ENCODE measurements at places on chromosomes 7 and 10.

DNA sequence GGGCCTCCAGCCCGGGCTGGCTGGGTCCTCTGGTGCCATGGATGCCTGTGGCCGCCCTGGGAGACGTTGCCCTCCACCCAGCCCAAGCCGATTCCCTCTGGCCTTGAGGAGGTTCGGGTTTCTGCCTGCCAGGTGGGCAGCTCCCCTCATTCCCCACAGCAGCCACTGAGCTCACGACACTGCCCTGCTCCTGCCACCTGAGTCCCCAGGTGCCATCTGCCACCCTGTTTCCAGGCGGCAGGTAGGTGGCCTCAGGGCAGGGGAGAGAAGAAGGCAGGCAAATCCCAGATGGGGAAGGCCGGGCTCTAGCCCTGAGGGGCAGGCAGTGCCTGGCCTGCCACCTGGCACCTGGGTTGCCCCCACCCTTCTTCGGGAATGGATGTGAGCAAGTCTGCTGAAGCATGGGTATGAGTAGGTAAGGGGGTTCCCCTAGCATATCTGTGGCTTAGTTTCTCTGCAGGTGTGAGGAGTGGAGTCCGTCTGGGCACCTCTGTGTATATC is 92.2 kb upstream of the PPIF start:
- DNase-seq: no peak

DNA sequence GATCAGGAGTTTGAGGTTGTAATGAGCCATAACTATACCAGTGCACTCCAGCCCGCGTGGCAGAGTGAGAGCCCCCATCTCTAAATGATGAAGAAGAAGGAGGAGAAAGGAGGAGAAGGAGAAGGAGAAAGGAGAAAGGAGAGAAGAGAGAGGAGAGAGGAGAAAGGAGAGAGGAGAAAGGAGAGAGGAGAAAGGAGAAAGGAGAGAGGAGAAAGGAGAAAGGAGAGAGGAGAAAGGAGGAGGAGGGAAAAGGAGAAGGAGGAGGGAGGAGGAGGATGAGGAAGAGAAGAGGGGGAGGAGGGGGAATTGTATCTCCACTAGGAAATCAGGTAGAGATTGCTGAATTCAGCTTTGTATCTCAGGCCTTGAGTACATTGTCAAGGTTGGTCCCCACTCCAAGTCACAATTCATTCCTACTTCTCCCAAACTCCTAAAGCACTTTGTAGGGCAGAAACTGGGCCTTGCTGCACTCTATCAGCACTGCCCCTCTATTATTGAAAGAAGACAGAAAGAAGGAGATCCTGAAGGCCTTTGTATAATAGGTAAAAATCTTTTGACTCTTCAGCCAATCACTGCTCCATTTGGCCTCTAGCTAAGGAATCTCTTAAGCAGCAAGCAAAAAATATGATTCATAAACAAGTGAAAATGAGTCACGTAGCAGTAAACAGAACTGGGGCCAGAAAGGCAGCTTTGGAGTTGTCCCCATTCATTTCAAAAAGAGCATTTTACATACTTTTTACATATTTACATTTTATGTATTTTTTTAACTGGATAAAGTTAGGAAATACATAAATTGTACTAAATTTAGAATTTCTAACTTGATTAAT is 178.0 kb downstream of the IMMP2L start:
- DNase-seq: peak; percentile 31

DNA sequence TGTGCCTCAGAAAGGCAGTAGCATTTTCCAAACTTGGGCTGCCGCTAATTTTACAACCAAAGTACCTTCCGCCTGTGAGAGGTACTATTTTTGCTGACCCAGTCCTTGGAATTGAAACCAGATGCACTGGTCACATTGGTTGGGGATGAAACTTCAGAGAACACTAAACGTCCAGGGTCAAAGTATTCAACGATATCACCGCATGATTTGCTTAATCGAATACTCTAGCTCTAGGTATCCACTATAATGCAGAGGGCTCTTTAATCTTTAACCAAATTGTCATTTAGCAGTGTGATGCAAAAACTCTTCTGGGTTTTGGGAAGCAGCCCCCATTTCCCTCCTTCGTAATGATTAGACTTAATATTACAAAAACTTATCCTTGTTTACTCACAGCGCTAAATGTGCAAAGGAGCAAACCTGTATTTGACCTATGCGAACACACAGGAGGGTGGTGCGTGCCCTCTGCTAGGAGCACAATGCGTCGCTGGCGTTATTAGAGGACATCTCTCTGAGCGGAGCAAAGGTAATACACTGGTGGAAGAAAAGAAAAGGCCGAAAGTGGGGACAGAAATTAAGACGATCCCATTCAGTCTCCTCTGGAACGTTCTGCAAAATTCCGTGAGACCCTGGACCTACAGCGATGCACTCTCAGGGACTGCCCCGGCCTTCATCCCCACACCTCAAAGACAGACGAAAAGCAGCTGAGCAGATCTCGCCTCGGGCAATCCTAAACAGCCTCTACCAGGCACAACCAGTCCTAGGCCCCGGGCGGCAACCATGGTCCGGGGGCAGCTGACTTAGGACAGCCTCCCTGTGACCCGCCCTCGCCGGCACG is 916 bp upstream of the EEPD1 start:
- DNase-seq: no peak

DNA sequence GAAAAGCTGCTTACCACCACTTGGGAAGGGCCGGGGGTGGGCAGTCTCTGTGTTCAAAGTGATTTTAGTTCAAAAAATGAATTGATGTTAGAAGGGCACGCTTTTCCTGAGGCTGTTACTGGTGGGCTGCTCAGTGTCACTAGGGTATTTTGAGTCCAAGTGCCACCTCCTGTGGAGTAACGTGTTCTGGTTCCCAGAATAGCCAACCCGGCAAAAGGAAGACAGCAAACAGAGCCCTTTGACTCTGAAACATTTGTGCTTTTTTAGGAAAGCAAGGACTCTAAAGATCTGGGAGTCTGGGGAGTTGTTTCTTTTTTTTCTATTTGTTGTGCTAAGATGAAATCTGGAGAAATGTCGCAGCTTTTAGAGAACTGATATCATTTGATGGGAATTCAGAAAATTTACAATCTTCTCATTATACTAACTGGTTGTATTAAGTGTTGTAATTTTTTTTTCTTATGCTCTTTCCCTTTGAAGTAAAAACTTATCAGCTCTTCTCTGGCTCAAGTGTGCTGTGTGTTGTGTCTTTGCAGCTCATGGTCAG is 66.2 kb downstream of the MKX start:
- DNase-seq: no peak

DNA sequence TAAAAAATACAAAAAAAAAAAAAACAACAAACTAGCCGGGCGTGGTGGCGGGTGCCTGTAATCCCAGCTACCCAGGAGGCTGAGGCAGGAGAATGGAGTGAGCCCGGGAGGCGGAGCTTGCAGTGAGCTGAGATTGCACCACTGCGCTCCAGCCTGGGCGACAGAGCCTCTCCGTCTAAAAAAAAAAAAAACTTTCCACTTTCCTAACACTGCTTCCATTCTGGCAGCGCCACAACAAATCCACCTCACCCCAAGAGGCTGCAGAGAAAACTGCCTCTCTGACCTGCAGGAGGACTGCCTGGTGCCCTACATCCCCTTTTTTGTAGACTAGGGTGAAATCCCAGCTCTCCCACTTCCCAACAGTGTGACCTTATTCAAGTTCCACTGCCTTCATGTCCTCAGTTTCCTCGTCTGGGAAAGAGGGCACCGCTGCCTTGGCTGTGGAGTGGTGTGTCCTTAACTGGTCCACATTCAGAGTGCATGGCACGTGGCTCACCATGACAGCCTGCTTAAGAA is 2.6 kb upstream of the MBL2 start:
- no peak for DNase-seq

GRCh38 chr7:55484241-55484640 is 88.1 kb downstream of the VOPP1 start:
- DNase-seq: no peak

DNA sequence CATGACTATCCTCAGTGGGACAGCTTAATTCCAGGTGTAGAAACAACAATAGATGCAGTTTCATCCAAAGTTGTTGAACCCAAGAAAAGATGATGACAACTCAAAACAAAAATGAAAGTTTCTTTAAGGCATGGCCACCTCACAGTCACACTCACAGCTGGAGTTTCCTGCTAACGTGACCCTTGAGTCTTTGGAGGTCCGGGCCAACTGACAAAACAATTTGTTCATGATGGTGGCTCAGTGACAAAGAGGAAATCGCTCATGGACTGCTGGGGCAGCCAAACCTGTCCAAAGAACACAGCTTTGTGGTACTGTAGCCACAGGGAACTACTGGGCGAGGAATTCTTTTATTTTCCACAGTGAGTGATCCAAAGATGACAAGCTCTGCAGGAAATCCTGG is 96.0 kb upstream of the JCAD start:
- peak; percentile 88 for DNase-seq

GRCh38 chr7:82423446-82423845 is 20.1 kb downstream of the CACNA2D1 start:
- no peak for DNase-seq

DNA sequence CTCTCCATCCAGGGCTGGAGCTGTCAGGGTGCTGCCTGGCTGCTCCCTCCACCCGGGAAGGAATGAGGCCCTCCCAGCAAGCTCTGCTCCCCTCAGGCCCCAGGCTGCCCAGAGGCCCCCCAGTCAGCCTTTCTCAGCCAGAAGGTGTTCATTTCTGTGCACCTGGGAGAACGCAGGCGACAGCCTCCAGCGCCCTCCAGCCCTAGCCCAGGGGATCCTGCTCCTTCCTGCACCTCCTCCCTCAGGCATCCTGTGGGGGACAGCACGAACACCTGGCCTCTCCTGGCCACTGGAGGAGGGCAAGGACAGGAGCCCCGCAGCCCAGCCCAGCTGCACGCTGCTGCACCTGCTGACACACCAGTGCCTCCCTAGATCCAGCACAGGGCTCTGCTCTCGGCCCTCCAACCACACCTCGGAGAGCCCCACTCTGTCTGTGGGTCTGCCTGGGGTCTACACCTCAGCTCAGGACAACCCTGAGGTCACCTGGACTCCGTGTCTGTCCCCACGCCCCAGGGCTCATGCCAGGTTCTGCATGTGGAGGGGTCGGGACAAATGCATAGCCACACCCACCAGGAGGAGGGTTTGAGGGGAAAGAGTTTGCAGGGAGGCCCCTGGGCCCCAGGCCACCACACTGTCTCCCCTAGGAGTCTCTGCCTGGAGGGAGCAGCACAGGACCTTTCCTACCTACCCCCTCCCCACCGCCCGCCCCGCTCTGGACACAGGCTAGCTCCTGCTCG is 7.4 kb upstream of the PWWP2B start:
- DNase-seq: no peak

GRCh38 chr10:32790483-32790882 is 167.5 kb downstream of the ITGB1 start:
- no peak for DNase-seq

DNA sequence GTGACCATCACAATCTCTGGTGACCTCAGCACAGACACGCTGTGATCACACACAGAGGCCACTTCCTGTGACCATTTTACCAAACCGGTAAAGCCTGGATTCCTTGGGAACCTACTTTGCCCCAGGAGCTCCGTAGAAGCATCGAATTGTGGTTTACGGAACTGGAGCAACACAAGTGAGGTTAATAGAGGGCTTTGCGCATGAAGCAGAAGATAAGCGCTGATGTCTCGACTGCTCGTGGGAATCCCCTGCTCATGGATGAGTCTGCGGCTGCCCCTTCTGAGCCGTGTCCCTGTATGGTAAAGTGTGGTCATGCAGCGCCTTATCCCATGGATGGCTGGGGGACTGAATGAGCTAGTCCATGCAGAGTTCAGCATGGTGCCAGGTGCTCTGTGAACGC is 53.6 kb downstream of the VIPR2 start:
- DNase-seq: no peak

DNA sequence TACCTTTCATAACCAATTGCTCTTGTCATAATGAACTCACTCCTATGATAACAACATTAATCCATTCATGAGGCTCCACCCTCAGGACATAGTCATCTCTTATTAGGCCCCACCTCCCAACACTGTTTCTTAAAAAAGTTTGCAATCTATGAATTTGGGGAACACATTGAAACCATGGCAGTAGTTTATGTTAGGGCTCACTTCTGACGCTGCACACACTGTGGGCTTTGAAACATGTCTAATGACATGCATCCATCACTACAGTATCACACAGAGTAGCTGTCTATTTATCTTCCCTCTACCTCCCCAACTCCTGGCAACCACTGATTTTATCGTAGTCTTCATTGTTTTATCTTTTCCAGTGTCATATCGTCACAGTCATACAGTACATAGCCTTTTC is 299.8 kb downstream of the GLRX3 start:
- no peak for DNase-seq

DNA sequence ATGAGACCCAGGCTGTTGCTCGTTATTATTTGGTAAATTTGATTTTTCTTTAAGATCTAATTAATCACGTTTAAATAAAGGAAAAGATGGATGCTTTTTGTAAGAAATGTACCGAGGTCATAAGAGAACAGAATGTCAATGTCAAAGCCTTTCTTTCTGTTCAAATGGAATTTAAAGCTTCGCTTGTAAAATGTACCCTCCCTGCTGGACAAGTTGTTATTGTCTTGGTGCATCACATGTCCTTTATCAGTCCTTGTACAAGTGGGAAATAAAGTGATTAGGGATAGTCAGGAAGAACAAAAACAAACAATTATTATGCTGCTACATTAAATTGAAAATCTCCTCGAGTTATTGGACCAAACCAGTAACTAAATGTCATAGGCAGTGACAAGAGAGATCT is 363.2 kb downstream of the PHTF2 start:
- no peak for DNase-seq

DNA sequence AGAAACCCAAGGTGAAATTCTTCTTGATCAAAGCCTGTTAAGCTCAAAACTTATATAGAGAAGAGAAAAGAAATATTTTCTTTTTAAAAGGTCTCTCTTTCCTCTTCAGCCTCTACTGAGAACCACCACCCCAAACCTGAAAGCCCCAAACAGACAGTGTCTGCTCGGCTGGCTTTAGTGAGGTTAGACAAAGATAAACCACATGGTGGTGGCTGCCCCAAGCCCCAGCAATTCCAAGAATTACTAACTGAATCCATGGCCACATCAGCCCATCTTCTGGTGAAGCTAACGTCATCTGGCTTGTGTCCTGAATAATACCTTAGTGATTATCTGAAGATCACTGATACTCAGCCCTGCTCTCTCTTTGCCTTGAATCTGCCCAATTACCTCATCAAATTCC is 275.0 kb downstream of the ELMO1 start:
- DNase-seq: no peak

DNA sequence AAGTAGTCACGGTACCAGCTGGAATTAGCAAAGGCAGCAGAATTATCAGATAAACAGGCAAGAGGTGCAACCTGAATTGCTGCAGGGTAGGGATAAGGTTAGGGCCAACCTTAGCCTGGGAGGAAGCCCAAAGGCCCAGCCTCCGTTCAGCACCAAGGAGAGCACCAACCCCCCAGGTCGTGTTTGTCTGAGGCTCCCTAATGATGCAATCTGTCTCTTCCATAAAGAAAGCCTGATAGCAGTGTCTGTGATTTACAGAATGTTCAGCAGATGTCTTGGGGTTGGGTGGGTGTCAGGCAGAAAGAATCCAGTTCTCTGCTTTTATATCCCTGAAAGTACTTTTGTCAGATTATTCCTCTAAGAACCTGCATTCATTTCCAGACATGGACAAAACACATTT is 328.4 kb upstream of the AOAH start:
- DNase-seq: peak; percentile 26

- no peak for DNase-seq
Observed at GRCh38 chr10:132790934-132791829, 5.2 kb upstream of the NKX6-2 start.

- no peak for DNase-seq
Observed at GRCh38 chr7:36468370-36469101, 78.9 kb downstream of the ANLN start.

- DNase-seq: no peak
Observed at GRCh38 chr7:41277561-41277960, 425.3 kb downstream of the INHBA start.
